ENCODE measurements at places on chromosomes 13 and 19.

- no peak for DNase-seq
Measured at GRCh38 chr19:45403781-45404556, 900 bp downstream of the PPP1R13L start.

DNA sequence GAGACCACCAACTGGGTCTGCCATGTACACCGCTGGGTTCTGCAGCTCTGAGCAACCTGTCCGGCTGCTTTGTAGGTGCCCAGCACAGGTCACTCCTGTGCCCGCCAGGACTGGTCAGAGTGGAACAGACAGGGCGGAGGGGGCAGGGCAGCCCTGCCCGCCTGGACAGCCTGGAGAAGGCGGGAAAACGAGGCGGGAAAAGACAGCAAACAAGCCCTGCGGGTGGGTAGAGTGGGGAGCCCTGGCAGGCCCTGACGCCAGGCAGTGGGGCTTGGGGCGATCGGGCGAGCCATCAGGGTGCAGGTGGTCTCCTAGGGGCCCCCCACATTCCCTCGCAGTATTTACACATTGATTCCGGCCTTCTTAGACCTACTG is 533 bp upstream of the UHRF1 start:
- DNase-seq, result no peak

- DNase-seq, result no peak
Measured at GRCh38 chr13:64078480-64078936, 2662.9 kb upstream of the PCDH20 start.

- DNase-seq, result no peak
Measured at GRCh38 chr13:75399168-75399878, 82.6 kb downstream of the TBC1D4 start.

GRCh38 chr13:95579303-95579702 is 26.8 kb downstream of the CLDN10 start:
- no peak for DNase-seq

DNA sequence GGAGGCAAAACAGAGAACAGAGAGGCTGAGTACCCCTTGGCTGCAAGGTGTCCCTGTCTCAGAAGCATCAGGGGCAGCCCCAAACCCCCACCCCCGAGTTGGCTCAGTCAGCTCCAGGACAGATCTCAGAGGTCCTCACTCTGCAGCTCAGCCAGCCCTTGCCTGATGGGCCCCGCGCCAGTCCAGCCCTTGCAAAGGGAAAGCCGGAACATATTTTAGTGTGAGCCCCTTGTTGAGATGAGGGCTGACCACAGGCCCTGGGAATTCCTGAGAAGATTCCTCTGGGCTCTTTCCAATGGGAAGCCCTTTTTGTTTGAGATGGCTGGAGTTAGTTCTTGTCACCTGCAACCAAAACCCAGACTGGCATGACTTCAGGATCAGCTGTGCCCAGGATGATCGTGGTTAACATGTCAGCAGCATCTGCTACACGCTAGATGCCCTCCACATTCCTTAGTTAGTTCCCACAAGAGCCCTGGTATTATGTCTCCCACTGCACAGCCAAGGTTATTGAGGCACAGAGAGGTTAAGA is 33.9 kb upstream of the CCNE1 start:
- DNase-seq, result no peak

GRCh38 chr13:97028441-97029299 is 34.4 kb upstream of the OXGR1 start:
- peak; percentile 24 for DNase-seq

GRCh38 chr13:106367361-106367971 is 168.0 kb downstream of the EFNB2 start:
- DNase-seq, result no peak

GRCh38 chr13:35835989-35836388 is 295.2 kb downstream of the DCLK1 start:
- DNase-seq, result no peak

Measured in cerebellar nuclear complex (tissue), 1 donor.